ENCODE measurements at places on chromosomes 5 and 9. TPM values are rescaled to one million over a fixed set of nuclear protein-coding genes. Genes with fewer than 3 reads are reported as not detected.

DNA sequence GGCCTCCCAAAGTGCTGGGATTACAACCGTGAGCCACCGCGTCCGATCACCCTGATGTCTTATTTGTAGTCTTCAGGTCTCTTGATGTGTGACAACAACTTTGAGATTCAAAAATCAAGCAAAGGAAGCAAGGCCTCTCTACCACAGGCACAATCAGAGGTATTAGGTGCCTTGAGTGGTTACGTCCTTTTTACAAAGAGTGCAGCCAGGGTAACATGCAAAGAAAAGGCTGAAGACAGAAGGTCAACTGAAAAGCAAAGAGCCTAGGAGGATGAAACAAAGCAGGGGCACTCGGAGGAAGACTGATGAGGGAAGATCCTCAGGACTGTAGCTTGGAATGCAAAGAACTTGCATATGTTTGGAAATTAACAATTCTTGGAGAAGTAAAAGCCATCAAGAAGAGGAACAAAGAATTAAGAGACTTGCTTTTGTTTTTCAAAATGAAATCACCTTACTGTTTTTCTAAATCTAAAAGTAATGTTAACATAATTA is 362.1 kb downstream of the EBF1 start:
- DNase-seq: no peak

GRCh38 chr5:50667023-50667652 is 701 bp downstream of the PARP8 start:
- DNase-seq: peak; percentile 57

DNA sequence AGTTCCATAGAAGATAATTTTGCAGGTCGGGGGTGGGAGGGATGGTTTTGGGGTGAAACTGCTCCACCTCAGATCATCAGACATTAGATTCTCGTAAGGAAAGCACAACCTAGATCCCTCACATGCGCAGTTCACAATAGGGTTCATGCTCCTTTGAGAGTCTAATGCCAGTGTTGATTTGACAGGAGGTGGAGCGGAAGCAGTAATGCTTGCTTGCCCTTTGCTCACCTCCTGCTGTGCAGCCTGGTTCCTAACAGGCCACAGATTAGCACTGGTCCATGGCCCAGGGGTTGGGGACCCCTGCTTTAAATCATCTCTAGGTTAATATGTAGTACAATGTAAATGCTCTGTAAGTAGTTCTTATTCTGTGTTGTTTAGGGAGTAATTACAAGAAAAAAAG is 10.5 kb downstream of the SHISAL2B start:
- DNase-seq: no peak

The PSAT1 gene
- 242 TPM for total RNA-seq

The CCDC192 gene
- total RNA-seq: not detected

Measured in activated T-cell treated with anti-CD3 and anti-CD28 coated beads, Interleukin-2, amount 50 U/mL, for 72 hours (primary cell).